HCT116 (cell line): ENCODE measurements at places on chromosomes 12 and 14.

DNA sequence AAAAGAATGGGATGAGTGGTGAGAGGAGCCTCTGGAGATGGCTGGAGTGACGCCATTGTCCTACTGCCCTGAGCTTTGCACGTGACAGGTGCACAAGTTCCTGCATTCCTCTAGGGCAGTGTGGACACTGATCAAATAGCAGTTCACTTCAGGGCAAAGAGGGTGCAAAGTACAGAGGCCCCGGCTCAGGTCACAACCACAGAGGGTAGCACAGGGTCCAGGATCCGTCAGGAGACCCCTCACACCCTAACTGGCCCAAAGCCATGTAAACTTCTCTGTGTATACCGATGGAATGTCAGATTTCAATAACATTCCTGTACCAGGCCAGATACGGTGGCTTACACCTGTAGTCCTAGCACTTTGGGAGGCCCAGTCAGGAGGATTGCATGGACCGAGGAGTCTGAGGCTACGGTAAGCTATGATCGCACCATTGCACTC lies 10.4 kb upstream of the FBLN5 start:
- no peak for DNase-seq

GRCh38 chr14:50865391-50866076 lies 6.3 kb upstream of the ABHD12B start:
- no peak for DNase-seq

DNA sequence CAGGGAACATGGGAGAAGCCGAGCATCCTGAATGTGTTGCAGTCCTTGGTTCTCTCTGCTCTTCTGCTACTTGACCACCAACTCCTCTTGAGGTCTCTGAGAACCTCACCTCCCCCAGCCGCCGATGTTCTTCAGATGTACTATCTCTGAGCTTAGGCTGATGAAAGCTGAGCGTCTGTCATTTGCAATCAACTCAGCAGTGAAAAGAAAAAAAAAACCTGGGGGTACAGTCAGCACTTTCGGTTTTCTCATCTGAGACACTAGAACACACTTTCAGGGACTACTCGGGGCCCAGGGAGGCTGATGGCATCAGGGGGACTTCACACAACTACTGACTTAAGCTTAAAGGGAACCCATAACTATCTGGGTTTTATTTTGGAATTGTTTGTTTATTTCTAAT lies 9.6 kb upstream of the FLVCR2 start:
- DNase-seq = no peak

GRCh38 chr14:69531135-69531534 lies 43.5 kb downstream of the CCDC177 start:
- DNase-seq = no peak

DNA sequence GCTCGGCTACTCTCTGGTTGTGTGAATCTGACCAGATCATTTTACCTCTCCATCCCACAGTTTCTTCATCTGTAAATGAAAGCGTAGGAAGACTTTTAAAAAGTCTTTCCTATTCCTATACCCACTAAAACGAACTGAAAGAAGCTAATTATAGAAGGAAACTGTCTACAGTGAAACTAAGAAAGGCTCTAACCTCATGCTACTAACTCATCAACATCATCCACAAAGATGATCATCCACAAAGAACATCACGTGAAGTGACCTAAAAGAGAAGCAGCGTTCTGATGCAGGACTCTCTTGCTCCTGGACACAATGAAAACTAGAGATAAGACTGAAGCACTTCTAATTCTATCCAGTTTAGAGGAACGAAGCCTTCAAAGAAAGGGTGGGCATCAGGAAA lies 58.5 kb upstream of the OSBPL8 start:
- DNase-seq = no peak

DNA sequence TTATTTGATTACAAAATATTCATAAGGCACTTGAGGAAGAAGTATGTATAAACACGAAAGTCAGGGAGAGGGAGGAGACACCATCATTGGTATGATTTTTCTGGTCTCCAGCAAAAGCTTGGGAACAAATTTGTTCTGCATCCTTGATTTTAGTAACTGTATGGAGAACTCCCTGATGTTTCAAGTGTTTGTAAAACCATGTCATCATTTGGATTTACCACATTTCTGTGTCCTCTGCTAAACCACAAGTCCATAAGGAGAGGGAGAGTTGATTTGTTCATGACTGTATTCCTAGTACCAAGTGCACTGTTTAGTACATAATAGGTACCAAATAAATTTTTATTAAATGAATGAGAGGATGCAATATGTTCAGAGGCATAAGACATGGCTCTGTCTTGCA lies 181.1 kb downstream of the BTG1 start:
- DNase-seq = no peak

DNA sequence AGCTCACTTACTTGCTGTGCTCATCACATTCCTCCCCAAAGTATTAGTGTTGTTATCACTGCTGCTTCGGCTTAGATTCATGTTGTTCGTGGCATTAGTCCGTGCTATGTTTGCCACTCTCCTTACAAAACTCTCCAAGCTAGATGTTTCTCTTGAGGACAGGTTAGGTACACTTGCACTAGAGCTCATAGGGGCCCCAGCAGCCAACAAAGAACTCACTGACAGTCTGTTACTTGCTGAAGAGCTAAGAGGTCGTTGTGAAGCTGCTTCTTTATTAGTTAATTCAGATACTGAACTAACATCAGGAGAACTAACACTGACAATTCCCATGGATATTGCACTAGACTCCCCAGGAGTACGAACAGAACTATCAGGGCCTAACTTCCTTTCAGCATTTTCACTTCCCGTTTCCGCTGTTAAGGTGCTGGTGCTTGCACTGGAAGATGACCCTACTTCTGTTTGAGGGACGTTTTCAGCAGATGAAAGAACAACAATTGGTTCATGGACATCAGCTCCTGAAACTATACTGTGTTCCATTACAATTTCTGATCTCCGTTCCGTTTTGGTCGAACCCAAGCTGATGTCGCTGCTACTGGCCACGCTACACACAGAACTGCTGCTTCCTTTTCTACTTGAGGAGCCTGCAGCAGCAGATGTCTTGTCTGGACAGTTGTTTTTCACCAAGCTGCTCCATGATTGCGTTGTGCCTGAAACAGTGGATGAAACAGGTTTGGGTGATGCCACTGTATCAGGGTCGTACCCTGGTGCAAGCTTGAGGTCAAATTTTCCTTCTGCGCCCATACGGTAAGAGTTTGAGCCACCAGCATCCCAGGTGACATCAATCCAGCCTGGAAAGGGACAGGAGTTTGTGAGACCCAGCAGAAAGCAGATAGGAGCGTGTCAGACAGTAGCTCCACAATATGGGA lies 78.7 kb downstream of the HECTD1 start:
- no peak for DNase-seq

- no peak for DNase-seq
Measured at GRCh38 chr12:86349196-86349595, 93.0 kb upstream of the MGAT4C start.

DNA sequence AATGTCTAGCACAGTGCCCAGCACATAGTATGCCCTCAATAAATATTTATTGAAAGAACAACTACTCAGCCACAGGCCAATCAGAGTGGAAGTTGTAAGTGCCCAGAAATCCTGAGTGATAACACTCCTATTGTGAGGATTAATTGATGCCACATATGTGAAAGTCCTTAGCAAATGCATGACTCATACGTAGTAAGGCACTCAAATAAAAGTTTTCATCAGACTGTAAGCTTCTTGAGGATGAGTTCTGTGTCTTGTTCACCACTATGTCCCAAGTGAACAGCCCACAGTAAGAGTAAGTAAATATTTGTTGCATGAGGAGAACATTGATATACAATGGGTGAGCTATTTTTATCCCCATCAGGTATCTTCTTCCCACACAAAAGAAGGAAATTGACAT lies 24.7 kb upstream of the ANO6 start:
- DNase-seq = no peak

DNA sequence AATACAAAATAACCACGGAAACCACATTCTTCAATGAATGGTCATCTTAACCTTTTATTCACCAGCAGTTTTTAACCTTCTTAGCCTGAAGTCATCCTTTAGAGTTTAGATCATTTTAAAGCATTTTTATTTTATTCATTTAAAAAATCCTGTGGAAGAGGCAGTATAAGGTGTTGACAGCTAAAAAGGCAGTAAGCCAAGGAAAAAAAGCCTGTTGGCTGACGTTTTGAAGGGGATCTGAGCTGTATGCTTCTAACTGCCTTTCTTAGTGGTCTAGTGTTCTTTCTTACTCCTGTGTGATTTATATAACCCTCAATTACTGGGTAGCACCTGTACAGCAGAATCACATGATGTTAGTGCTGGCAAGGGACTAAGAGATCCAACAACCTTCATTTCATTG lies 438.3 kb upstream of the SEL1L start:
- DNase-seq = no peak

DNA sequence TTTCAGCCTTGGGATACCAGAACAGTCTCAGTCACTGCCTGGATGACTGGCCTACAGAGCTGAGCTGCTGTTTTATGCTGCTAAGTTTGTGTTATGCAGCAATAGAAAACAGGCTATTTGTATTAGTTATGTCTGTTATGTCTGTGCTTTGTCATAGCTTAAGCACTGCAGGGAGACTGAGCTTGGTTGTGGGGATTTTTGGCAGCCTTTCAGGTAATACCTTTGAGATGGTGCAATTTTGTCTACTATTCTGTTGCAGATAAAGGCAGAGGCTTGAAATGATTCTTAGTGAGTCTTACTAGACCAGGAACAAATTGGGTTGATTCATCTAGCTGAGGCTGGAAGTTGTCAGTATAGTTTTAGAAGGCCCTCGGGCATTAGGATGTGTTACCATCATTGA lies 201.3 kb upstream of the RBM19 start:
- no peak for DNase-seq

GRCh38 chr14:61264651-61265050 lies 16.5 kb downstream of the TMEM30B start:
- no peak for DNase-seq

DNA sequence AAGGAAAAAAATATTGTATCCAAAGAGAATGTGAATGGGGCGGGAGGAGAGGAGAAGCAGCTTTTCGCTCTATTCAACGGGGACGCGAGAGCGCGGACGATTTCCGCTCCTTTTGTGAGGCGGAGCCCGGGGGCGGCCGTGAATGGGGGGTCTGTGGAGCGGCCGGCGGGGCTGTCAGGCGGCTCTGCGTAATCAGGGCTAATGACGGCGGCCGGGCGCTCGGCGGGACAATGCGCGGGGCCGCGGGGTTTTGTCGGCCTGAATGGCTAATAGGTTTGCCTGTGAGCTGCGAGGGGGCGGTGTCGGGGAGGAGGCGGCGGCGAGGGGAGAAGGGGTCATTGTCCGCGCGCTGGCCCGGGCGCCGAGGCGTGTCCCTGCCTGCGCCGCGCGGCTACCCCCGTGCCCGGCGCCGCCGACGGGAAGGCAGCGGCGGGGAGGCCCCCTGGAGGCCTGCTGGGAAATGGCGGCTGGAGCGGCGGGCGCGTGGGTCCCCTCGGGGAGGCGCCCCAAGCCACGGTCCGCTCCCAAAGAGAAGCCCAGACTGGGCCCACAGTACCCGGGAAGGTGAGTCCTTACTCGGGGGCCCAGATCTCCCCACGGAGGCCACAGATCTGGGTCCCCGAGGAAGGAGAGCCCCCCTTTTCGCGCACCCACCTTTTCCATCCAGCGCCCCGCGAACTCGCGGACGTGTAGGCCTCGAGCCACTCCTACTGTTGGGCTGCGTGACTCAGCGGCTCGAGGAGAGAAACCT lies 6.0 kb downstream of the SIX6 start:
- no peak for DNase-seq

DNA sequence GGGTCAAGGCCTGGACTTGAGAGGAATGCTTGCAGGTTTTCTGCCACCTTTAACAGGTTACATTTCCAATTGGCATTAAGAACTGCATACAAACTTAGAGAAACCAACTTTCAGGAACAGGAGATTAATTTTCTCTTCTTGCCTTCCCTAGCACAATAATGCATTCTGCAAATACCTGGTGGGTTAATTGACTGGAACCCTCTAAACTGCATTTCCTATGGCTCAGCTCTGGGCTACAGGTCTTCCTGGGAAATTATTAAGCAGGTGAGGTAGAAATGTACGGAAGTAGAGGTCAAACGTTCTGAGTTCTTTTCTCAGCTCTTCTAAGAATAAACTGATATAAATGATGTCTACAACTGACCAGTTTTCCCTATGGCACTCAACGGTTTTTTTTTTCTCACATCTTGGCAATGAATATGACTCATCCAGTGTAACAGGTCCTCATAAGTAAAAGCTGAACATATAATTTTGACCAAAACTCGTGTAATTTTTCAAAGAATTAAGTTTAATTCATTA lies 144.9 kb upstream of the PELI2 start:
- no peak for DNase-seq

GRCh38 chr12:125216756-125217155 lies 151.5 kb downstream of the AACS start:
- DNase-seq = no peak
